ENCODE measurements at places on chromosomes 4 and X. TPM values are rescaled to one million over a fixed set of nuclear protein-coding genes. Genes with fewer than 3 reads are reported as not detected.

- no peak for DNase-seq
Observed at GRCh38 chr4:169100670-169101101, 90.6 kb upstream of the CBR4 start.

DNA sequence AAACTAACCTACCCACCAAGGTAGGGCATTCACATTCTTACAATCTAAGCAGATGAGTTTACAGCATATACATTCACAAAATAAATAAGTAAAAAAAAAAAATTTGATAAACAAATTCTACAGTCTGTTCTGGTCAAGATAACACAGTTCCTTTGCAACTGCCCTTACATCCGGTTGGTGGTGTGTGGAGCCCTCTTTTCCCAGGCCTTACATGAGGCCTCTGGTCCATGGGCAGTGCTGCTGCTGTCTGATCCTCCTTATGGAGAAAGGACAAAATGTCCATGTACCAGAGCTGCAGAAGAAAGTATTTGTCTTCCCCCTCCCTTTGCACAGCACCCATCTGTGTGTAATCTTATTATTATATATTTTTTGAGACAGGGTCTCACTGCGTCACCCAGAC, 2.2 kb upstream of the SEPTIN11 start:
- no peak for DNase-seq

GRCh38 chr4:76611616-76612207, 176.7 kb downstream of the SHROOM3 start:
- DNase-seq = peak; percentile 41

DNA sequence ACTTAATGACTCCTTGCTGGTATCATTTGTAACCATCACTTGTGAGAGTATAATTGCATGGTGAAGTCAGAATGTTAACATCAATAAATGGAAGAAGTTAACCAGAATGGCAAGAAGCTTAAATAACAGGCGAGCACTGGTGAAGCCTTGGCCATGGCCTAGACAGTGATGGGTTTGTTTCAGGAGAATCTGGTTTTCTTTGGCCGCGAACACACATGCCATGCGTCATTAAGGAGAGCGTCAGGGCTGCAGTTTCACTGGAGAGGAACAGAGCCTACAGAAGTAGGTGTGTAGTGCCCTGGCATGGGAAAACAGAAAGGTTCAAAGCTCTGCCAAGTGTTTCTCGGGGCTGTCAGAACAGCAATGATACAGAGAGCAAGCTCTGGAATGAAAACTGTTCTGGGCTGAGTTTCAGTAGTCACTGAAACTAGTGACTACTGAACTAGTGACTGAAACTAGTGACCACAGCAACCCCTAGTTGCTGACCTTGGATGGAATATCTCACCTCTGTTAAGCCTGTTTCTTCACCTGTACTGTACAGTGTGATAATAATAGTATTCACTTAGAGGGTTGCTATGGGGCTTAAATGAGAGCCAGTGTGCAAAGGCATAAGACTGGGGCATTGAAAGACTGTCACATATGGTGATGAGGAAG, 93.8 kb downstream of the C4orf51 start:
- no peak for DNase-seq

SHROOM2 gene
- 1.3 TPM for polyA plus RNA-seq

- no peak for DNase-seq
Observed at GRCh38 chrX:114583646-114584374, at the start of gene HTR2C. Gene HTR2C, plus strand, starts transcription at chrX:114584086. Its CDS starts 142,851 bp downstream, at chrX:114726937.

MPC1L gene
- not detected for polyA plus RNA-seq

GRCh38 chrX:52082578-52082977, 13.6 kb upstream of the MAGED4B start:
- no peak for DNase-seq

ADRA2C gene
- 2.4 TPM for polyA plus RNA-seq

FAT4 gene
- polyA plus RNA-seq = 30.4 TPM

DNA sequence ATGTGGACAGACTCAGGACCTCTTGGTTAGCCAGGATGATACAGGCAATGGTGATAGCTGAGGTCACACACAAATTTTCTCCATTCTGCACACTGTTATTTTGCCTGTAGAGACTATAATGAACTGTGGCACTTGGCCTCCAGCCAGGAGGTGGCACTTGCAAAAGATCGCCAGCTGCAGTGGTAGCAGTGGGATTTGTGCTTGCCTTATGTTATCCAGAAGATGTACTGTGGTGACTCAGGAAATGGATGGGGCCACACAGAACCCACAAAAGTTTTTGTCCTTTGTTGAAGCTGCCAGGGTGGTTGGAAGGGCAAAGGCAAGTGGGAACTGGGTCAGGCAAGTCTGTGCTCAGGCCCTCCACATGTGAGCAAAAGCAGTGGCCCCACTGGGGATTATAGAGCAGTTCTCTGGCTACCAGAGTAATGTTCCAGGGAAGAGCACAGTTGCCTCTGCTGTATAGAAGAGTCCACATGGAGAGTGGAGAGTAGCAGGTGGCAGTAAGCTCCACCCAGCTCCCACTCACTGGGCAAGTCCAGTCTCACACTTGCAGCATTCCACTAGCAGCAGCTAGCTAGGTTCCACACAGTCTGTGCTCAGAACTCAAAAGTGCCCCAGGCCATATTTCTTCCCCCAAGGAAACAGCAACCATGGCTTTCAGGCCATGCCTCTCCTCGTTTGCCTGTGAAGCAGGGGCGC, 5.9 kb upstream of the C4orf17 start:
- DNase-seq = peak; percentile 4

- DNase-seq = no peak
Observed at GRCh38 chr4:88587306-88587705, 5.0 kb upstream of the HERC3 start.

DNA sequence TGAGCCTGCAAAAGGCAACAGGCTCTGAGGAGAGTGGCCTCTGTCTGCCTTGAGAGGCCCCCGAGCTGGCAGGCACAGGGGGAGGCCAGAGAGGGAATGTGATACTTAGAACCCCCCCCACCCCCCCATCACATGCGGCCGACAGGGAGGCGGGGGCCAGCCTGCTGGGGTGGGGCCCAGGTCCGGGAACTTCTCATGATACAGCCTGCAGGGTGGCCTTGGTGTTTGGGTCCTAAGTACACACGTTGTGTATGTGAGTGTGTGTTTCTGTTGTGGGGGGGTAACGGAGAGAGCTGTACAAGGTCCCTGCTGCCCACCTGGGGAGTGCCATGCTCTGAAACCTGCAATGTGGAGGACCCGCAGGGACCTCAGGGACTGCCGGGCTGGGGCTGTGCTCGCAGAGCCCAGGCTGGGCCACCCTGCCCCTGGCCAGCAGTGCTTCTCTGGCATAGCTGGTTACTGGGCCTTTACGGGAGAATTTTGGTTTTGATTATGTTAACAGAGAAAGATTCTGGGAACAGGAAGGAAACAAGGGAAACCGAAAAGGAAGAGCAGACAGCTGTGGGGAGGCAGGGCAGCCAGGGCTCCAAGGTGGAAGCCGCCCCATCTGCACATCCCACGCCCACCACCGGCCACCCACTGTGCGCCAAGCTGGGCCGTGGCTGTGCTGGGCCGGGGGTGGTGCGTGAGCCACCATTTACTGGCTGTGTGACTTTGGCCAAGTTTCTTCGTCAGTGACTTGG, 19.9 kb downstream of the SH3BP2 start:
- peak; percentile 58 for DNase-seq

GRCh38 chrX:77640702-77641101, 145.3 kb downstream of the ATRX start:
- no peak for DNase-seq

DNA sequence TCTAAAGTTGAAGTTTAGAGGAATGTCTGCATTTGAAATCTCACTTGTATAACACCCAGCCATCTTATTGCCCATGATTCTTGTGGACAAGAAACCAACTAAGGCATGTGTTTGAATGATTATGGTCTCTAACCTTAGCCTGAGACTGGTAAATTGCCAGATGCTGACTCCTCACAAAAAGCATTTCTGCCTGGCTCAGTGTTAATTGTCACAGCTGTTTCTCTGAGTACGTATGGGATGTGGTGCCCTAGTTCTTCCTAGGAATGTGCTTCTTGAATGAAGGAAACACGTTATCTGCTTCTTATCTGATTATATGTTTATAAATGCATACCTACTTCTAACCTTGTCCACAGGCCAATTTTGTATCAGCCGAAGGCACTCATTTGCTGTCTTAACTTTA, 63.1 kb upstream of the NDP start:
- DNase-seq = peak; percentile 9

- peak; percentile 33 for DNase-seq
Observed at GRCh38 chr4:159382856-159383561, 280.1 kb downstream of the RAPGEF2 start.

DNA sequence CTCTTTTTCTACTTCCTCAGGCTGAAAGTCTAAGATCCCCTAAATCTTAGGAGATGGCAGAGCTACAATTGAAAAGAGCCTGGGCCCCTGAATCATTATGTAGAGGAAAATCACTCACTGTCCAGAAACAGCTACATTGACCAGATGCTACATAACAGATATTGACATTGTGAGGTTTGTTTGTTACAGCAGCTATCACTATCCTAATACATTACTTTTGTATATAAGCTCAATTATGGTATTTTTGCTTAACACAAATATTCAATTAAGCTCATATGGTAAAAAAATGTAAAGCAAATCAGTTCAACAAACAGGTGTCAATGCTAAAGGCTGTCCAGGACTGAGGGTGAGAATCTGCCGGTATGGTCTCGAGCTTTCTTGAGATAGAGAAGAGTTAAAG, 89.4 kb downstream of the LDB2 start:
- DNase-seq = no peak
